ENCODE measurements at places on chromosomes 3 and 15.

DNA sequence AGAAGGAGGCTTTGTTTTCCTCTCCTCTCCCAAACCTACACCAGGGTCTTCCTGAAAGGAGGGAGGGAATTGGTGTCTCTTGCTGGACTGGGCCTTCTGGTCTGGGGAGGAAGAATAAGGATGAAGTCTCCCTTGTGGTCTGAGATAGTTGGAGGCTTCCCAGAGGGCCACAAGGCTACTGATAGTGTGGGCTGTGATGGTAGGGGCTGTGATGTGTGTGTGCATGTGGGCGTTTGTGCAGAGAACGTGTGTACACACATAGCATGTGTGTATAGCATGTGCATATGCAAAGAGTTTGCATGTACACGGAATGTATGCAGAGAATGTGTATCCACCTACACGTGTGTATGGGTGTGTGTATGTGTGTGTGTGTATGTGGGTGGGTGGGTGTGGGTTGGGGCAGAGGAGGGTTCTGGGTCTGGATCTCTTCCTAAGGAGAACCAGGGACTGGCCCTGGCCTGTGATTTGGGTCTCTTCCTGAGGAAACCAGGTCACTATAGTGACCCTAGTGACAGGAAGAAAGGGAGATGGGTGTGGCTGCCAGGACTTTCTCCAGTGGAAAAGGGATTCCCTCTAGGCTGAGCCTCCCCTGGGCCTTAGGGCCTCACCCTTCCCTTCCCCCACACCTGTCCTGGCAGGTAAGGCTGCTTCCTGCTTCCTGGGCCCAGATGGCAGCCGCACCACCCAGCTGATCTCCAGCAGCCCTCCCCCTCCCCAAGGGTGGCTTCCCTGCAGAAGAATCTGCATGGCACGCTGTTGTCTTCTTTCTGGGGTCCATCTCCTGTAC lies 1.7 kb downstream of the FLNB start:
- no peak for DNase-seq

GRCh38 chr3:61387817-61388216 lies 136.6 kb upstream of the FHIT start:
- DNase-seq, result no peak

- DNase-seq, result no peak
Observed at GRCh38 chr3:153410517-153410916, 248.5 kb downstream of the RAP2B start.

- DNase-seq, result no peak
Observed at GRCh38 chr15:88939486-88939806, 26.3 kb upstream of the MFGE8 start.

GRCh38 chr3:125651244-125651643 lies 55.9 kb upstream of the OSBPL11 start:
- DNase-seq, result no peak

DNA sequence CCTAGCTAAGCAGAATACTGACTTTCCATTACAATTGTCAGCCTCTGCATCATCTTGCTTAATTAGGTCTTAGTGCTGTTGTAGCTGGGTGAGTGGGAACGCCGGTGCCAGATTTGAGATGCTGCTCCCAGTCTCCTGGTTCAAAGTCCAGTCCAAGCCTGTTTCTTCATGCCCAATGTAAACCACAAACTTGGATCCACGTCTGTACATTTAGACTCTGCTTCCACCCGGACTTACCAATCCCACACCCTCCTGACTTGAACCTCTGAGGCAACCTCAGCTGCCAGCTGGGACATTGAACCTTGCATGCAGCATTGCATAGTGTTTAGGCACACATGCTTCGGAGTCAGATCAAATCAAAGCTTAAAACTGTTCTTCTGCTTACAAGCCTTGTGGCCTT lies 43.0 kb downstream of the BCL2L10 start:
- DNase-seq, result no peak

DNA sequence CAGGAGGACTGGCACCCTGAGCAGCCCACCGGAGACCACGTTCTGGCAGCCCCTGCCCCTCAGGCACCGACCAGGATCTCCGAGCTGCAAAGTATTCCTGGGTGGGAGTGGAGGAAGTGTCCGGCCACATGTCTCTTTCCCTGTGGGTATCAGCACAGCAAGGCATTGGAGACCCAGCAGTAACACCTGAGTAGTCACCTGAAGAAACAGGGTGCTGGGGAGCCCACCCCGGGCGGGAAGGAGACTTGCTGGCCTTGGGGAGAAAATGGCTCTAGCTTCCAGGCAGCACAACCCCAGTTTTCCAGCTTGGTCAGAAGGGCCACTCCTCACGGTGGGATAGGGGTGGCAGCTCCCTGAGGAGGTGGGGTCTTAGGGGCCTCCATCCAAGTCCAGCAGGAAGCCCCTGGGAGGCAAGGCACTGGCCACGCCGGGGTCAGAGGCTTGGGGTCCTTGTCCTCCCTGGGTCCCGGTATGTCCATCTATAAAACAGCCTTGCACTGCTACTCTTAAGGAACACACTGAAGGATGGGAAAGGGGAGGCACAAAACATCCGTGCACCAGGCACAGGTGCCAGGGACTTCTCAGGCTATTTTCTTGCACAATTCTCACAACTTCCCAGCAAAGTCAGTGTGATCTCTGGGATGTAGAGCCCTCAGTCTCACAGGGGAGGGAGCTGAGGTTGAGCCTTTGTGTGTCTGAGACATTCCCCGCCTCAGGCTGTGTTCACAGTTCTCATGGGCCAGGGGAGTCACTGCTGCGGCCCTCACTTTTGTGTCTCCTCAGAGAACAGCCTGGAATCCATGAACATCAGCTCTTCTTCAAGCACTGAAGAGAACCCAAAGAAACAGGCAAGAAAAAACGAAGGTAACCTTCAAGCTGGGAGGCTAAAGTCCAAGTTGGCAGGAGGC lies 11.9 kb downstream of the CFAP100 start:
- no peak for DNase-seq

DNA sequence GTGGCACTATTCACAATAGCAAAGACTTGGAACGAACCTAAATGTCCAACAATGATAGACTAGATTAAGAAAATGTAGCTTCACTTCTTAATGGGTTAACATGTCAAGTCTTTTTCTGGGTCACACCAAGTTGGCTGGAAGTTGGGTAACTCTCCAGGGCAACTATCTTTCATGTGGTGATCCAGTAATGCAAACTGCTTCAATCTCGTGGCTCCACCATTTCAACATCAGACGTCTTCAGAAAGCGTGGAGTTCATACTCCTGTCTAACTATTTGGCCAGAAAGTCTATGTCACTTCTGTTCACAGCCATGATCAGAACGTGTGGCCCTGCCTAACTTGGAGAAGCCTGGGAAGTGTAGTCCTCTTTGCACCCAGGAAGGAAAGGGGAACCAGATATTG lies 32.2 kb downstream of the DUT start:
- no peak for DNase-seq

- DNase-seq, result no peak
Observed at GRCh38 chr3:64358853-64359252, 133.6 kb upstream of the PRICKLE2 start.

GRCh38 chr15:40702077-40702476 lies 7.1 kb downstream of the RAD51 start:
- no peak for DNase-seq

DNA sequence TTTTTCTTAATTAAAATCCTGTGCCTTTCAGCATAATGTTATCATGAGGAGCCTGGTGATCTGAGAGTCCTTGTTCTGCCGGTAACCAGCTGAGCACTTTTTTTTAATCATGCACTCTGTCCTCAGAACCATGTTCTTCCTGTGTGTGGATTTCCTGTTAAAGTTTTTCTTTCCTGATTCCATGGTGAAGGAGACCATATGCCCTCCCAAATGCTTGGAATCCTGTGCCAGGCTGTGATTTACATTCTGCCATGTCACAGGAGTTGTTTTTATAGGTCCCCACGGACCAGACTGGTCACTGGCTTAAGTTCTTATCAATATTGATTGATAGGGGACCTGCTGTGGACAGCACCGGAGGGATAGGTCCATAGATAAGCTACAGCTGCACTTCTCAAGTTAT lies 257.8 kb downstream of the SLCO3A1 start:
- no peak for DNase-seq

Data from NCI-H748 treated with DMSO at 0.1 percent for 48 hours (cell line).